ENCODE measurements at places on chromosomes 2 and 18. TPM values are rescaled to one million over a fixed set of nuclear protein-coding genes. Genes with fewer than 3 reads are reported as not detected.

Gene UBXN2A
- total RNA-seq, result 7.7 TPM

Gene PRKAG3
- not detected for total RNA-seq

Gene CABLES1
- total RNA-seq, result 1.5 TPM

Gene KATNAL2
- 1.7 TPM for total RNA-seq

Gene POLR1B
- 10.7 TPM for total RNA-seq

All from bronchus fibroblast of lung (primary cell).